IMR-90 (cell line): ENCODE measurements at places on chromosomes 7 and 10. TPM values are rescaled to one million over a fixed set of nuclear protein-coding genes. Genes with fewer than 3 reads are reported as not detected.

DNA sequence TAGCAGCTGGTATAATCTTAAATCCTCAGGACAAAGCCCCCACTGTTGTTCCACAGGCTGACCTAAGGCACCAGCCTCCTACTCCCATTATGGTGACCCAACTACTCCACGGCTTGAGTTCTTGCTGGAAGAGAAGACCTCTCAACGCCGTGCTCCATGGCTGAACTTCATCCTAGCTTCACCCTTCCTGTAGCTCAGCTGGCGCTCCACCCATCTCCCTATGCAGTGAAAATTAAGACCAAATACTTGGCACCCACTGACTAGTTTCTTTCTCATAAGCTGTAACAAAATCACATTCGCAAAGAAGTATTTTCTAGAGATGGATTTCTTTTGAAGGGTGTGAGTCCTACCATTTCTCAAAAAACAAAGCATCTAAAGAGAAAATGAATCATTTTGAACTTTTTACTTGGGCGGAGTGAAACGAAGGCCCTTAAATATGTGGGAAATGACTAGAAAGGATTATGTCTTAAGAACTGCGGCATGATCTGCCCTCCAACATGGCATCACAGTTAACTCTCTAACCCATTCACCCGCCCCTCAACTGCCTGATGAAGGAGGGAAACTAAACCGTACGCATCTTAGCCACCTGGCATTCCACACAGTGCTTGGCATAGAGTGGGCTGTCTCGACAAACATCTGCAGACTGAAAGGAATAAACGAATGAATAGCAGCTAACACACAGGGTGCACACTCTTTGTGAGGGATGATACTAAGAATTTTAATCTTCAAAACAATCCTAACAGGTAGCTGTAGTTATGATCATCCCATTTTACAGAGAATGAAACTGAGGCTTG, 32.7 kb downstream of the GFRA1 start:
- H3K27me3 ChIP-seq, result no peaks in the 10 kb centered on the region
- no peaks in the 10 kb centered on the region for H3K36me3 ChIP-seq
- DNase-seq, result no peak
- H3K27ac ChIP-seq, result no peak overlapping the region
- H3K4me1 ChIP-seq, result no peaks in the 10 kb centered on the region

DNA sequence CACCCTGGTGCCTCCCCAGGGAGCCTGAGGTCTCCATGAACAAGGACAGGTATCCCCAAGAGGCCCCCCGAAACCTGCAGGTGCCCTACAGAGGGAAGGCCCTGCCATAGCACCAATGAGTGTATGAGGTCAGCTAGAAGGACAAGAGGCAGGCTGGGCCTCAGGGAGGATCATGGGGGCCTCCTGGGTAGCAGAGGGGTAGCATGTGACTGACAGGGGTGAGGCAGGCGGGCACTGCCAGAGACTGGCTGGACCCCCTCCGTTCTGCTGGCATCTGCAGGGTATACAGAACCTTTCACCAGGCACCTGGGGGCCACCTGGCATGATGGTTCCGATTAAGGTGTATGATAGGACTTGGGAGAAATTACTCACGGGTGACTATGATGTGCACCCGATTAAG, 79.2 kb upstream of the KCTD7 start:
- H3K4me1 ChIP-seq, result peaks cover 9% of the 10 kb centered on the region; the same call in 1 of the 2 replicates
- DNase-seq, result no peak
- H3K36me3 ChIP-seq, result peaks cover 54% of the 10 kb centered on the region
- no peaks in the 10 kb centered on the region for H3K27me3 ChIP-seq
- no peak overlapping the region for H3K27ac ChIP-seq
- H3K4me3 ChIP-seq, result no peak overlapping the region

DNA sequence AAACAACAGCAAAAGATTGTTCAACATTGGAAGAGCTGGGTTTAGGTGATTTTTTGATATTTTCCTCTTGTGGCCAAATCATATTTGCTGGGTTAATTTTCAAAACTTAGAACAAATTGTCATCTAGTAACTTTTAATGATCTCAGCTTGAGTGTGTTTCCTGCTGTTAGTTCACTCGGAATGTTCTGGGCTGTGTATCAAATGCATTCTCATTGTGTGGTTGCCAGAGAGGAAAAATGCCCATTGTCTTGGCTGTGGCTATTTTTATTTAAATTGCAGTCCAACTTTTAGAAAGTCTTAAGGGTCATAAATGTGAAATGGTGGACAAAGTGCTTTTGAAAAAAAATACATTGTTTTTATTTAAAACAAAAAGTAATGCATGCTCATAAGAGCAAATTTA, 542.0 kb downstream of the TNS3 start:
- no peak overlapping the region for H3K27ac ChIP-seq
- no peaks in the 10 kb centered on the region for H3K4me1 ChIP-seq
- peak; percentile 48 for DNase-seq
- H3K27me3 ChIP-seq, result peaks cover 11% of the 10 kb centered on the region

DNA sequence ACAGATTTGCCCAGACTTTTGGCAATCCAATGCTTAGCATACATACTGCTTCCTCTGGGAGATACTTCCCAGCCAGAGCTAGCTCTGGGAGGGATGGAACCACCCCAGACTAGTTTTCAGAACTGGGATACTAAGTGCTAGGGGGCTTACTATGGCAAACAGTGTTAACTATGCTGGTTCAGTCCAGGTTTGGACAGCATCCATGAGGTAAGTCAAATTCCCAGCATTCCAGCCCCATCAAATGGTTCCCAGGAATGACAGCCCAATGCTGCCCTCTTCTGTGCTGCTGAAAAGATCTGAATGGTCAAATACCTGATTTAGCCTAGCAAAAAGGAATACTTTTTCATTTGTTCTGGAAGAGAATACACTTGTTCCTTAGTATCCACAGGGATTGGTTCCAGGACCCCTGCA, 141.7 kb upstream of the CCDC6 start:
- no peak overlapping the region for H3K4me3 ChIP-seq
- no peaks in the 10 kb centered on the region for H3K36me3 ChIP-seq
- peaks cover 5% of the 10 kb centered on the region; the same call in 1 of the 2 replicates for H3K4me1 ChIP-seq
- no peaks in the 10 kb centered on the region for H3K27me3 ChIP-seq
- no peak overlapping the region for H3K27ac ChIP-seq
- no peak for DNase-seq

DNA sequence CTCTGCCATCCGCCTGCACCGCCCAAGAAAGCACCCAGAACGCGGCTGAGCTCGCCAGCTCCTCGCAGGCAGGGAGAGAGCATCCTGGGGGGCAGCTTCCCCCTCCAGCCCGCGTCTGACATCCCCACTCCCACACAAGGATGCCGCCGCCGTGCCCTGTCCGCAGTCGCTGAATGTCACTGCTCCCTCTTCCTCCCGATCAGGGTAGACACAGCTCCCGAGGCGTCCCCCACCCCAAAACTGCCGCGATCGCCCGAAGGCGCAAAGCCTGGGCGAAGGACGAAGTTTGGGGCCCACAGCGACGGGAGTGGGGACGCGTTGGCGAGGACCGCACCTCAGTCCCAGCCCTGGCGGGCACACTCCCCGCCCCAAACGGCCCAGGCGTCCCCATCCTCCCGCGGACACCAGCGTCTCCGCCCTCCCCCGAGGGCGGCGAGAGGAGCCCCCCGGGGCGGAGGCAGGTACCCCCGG, 1.5 kb upstream of the KAT6B start:
- H3K27me3 ChIP-seq, result no peaks in the 10 kb centered on the region
- peaks cover 19% of the 10 kb centered on the region for H3K4me1 ChIP-seq
- H3K4me3 ChIP-seq, result peak overlapping the region; percentile 97
- no peaks in the 10 kb centered on the region for H3K36me3 ChIP-seq

GRCh38 chr7:106823631-106824030, 41.5 kb upstream of the PIK3CG start:
- peak; percentile 37 for DNase-seq
- H3K4me1 ChIP-seq, result no peaks in the 10 kb centered on the region
- no peaks in the 10 kb centered on the region for H3K36me3 ChIP-seq
- H3K27ac ChIP-seq, result no peak overlapping the region
- no peaks in the 10 kb centered on the region for H3K27me3 ChIP-seq

DNA sequence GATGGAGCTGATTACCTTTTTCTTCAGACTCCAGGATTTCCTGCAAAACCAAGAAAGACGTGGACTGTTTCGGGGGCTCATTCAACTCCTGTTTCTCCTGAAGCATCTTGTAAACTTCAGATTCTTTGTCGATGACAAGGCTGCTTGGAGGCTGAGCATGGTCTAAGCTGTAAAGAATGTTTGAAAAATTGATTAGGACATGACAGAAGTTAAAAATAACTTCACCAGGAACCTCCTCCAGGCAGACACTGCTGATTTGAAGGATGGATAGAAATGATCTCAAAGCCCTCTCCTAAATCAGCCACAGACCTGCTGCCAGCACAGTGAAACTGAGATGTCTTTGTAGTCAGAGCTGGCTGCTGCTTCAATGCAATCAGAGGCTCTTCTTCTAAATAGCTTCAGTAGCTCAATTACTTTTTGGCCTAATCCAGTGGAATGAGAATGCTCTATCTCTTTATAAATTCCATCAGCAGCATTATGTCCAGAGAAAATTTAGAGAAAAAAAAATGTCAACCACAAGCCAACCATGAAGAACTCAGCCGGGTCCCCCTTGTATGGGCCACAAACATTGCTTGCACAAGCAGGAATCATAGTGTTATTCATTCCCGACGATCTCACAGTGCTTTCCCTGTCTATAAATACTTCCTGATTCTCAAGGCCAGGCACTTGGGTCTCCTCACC, 43.5 kb downstream of the PDLIM1 start:
- DNase-seq, result peak; percentile 95
- peaks cover 45% of the 10 kb centered on the region for H3K36me3 ChIP-seq
- no peak overlapping the region for H3K4me3 ChIP-seq
- H3K27ac ChIP-seq, result peak overlapping the region; percentile 95

DNA sequence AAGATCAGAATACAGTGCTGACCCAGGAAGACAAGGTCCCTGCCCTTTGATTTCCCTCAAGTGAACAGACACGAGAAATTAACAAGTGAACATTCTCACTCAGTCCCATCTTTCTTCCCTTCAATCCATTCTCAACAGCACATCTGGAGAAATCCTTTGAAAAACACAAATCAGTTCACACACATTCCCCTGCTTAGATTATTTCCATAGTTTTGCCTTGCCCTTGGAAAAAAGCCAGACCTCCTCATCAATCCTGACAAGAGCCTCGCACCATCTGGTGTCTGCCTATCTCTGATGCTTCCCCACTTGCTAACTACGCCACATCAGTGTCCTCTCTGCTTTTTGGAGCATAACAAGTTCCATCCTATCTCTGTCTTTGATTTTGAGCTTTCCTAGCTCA, 94.4 kb upstream of the KIAA1217 start:
- DNase-seq, result no peak
- no peak overlapping the region for H3K4me3 ChIP-seq
- H3K27me3 ChIP-seq, result no peaks in the 10 kb centered on the region
- no peaks in the 10 kb centered on the region for H3K4me1 ChIP-seq
- H3K36me3 ChIP-seq, result no peaks in the 10 kb centered on the region

GRCh38 chr10:67539312-67539711, 156.7 kb downstream of the CTNNA3 start:
- no peak overlapping the region for H3K4me3 ChIP-seq
- DNase-seq, result peak; percentile 1
- no peaks in the 10 kb centered on the region for H3K27me3 ChIP-seq
- no peaks in the 10 kb centered on the region for H3K36me3 ChIP-seq
- no peaks in the 10 kb centered on the region; the same call in 1 of the 2 replicates for H3K4me1 ChIP-seq

DNA sequence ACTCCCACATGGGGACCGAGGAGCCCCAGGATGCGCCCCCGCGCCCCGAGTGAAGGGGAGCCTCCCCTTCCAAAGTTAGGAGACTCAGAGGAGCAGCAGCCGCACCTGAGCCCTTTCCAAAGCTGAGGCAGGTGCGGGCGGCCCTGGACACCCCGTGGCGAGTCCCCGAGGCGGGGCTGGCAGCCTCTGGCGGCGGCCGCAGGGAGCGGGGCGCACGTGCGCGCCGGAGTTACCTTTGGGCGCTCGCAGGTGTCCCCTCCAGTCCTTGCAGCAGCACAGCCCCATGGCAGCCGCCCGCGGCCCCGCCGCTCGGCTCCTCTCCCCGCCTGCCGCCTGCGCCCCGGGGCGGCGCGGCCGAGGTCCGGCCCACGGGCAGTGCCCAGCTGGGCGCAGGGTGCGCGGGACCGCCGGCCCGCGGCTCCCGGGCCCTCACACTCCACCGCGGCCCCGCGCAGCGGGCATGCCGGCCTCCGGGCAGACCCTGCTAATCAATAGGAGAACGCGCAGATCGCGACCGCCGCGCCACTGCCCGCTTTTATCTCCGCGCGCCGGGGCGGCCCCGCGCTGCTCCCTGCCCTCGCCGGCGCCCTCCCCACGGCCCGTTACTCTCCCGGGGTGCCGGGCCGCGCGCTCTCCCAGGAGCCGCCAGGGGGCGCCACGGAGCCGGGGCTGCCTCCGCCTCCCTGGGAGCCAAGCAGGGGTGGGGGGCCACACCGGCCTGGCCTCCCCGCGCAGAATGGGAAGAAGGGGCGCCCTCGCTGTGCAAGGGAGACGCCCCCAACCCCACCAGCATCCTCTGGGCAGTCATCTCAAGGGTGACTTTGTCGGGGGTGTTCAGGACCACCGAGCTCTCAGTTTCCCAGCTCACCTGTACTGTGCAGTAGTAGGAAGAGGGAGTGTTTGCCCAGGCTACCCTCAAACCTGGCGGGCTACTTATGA, 80.8 kb downstream of the ARHGAP22 start:
- no peaks in the 10 kb centered on the region for H3K27me3 ChIP-seq
- H3K36me3 ChIP-seq, result no peaks in the 10 kb centered on the region
- peak overlapping the region; percentile 15; the same call in 1 of the 2 replicates for H3K27ac ChIP-seq
- no peak for DNase-seq
- H3K4me3 ChIP-seq, result peak overlapping the region; percentile 42

GRCh38 chr10:132431537-132432175, 34.7 kb downstream of the PWWP2B start:
- DNase-seq, result no peak
- no peak overlapping the region for H3K27ac ChIP-seq
- no peaks in the 10 kb centered on the region for H3K27me3 ChIP-seq
- no peaks in the 10 kb centered on the region for H3K4me1 ChIP-seq
- H3K4me3 ChIP-seq, result no peak overlapping the region
- no peaks in the 10 kb centered on the region for H3K36me3 ChIP-seq

DNA sequence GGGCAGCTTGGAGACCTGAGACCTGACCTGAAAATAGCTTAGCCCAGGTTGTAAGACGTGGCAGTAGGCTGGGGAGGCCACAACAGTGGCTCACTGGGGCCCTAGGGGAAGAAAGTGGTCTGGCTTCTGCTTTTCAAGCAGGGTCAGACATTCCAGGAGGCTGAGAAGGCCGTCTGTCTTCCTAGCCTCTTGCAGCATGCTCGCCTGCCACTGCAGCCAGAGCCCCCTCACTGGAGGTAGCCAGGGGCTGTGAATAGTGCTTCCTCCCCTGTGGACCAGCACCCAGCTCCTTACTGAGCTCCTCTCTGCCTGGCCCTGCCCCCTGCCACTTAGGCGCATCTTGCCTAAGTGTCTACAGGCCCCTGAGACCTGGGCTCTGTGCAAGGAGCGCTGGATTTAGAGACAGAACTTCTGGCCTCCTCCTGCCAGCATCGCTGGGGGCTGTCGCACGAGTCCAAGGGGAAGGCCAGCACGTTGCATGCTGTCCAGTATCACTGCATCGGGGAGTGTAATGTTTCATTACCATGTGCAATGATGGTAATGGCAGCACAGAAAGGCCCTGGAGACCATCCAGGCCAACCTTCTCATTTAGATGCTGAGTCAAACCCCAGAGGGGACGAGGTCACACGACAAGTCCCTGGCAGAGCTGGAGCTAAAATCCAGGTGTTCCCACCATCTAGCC, 12.7 kb downstream of the ZMIZ1 start:
- no peaks in the 10 kb centered on the region for H3K27me3 ChIP-seq
- peak; percentile 96 for DNase-seq
- H3K4me1 ChIP-seq, result peaks cover 74% of the 10 kb centered on the region
- H3K36me3 ChIP-seq, result no peaks in the 10 kb centered on the region; the same call in 1 of the 2 replicates

- H3K4me1 ChIP-seq, result peaks cover 4% of the 10 kb centered on the region
- H3K36me3 ChIP-seq, result no peaks in the 10 kb centered on the region
- no peak overlapping the region for H3K4me3 ChIP-seq
- H3K27me3 ChIP-seq, result no peaks in the 10 kb centered on the region
- no peak for DNase-seq
Observed at GRCh38 chr10:35124540-35124939, 2.1 kb upstream of the CREM start.

The TRIM50 gene
- not detected in 2 replicates for total RNA-seq

The MYL10 gene
- total RNA-seq, result not detected in 2 replicates

The CALML5 gene
- not detected in 2 replicates for total RNA-seq

The RARRES2 gene
- not detected in 2 replicates for total RNA-seq
